RCC 7860 (cell line): ENCODE measurements at places on chromosomes 2 and 18.

DNA sequence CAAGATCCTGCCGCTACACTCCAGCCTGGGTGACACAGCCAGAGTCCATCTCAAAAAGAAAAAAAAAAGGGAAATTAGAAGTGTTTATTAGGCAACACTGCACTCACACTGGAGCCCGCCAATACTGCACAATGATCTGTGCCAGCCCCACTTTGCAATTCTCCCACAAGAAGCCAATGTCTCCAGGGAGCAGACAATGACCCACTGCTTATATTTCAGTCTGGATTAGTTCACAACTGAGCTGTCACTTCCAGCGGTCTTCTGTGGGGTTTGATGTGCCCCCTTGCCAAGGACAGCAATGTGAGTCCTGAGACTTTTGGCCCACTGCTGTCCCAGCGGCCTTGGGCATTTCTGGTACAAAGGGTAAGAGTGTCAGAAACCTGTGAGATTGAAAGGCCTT lies 85.6 kb upstream of the PPM1B start:
- DNase-seq, result no peak

- DNase-seq, result no peak
Observed at GRCh38 chr2:191854382-191855372, 7.8 kb upstream of the CAVIN2 start.

DNA sequence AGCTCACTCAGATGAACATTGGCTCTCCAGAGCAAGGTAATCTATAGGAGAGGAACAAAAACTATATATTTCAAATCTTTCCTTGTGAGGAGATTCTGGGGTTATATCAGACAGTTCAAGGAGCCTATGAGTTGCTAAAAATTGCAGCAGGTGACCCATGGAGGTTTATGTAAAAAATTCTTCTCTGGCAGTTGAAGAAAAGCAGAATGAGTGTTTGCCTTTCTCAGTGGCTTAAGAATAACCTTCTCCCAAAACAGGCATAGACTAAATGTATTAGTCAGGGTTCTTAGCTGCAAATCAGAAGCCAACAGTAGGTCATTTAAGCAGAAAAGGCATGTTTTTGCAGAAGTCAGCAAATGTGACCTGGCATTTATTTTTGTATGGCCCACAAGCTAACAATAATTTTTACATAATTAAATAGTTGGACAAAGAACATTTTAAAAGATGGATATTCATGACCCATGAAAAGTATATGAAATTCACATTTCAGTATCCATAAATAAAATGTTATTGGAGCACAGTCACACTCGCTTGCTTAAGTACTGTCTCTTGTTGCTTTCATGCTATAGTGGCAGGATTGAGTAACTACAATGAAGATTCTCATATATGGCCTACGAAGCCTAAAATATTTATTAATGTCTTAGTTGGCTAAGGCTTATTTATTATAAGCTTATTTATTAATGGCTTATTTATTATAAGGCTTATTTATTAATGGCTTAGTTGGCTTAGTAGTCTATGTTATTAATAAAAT lies 93.4 kb upstream of the TLK1 start:
- no peak for DNase-seq

DNA sequence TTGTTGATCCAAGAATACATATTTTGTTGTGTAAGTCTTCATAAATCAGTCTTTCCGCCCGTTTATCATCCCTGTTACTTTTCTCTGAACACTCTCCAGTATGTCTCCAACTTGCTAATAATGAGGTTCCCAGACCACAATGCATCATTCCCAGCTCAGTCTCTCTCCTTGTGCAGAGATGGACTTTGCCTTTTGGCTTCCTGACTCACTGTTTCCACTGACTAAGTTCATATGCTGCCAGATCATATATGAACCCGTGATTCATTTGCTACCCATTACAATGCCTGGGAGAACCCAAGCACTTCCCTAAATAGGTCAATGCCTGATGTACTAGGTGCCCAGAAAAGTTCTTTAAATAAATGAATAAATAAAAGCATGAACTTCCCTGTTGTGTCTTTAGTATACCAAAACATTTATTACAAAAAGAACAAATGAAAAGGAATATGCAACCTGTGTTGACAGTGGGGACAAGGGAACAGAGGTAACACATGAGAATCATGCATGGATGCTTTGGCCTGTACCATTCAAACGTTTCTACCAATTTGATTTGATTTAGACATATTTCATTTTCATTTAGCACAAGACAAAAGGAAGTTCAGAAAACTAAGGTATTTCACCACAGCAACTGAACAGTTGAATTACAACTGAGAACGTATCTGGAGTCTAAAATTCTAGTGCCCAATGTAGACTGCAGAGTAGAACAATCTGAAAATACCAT lies 215.4 kb upstream of the HNRNPA3 start:
- DNase-seq, result peak; percentile 89
